BJ (cell line): ENCODE measurements at places on chromosomes 4 and X. TPM values are rescaled to one million over a fixed set of nuclear protein-coding genes. Genes with fewer than 3 reads are reported as not detected.

DNA sequence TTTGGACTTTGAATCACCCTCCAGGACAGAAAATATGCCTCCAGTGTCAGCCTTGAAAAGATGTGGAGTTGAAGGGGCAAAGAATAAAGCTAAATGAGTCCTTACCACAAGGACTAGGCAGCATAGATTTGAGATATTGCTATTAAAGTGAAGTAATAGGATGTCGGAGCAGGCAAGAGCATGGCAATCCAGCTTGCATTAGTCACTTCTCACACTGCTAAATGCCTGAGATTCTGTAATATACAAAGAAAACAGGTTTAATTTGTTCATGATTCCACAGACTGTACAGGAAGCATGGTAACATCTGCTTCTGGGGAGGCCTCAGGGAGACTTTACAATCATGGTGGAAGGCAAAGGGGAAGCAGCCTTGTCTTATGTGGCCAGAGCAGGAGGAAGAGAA is 109.8 kb upstream of the PCDH7 start:
- DNase-seq, result no peak

Gene TAF7L
- 0.13 and 0.22 TPM in 2 replicates for polyA plus RNA-seq

- DNase-seq, result no peak
These were observed 1.9 kb upstream of the EIF1AX start for GRCh38 chrX:20143561-20143960.

GRCh38 chrX:130793975-130794374 is 109.0 kb downstream of the ENOX2 start:
- no peak for DNase-seq

- DNase-seq, result no peak
These were observed 48.8 kb downstream of the DKK2 start for GRCh38 chr4:106987311-106987710.

Gene ATG4A
- polyA plus RNA-seq, result 6.9 and 9.3 TPM in 2 replicates
